ENCODE measurements at places on chromosomes 3 and 15. TPM values are rescaled to one million over a fixed set of nuclear protein-coding genes. Genes with fewer than 3 reads are reported as not detected.
A peak's percentile ranks its signal among the peaks of the same experiment; 100 is the strongest.

Gene AHSG
- not detected for total RNA-seq

Gene LNP1
- total RNA-seq, result 0.80 TPM

Gene TIMP4
- total RNA-seq, result 0.40 TPM

Gene PRTG
- total RNA-seq, result 12.4 TPM

DNA sequence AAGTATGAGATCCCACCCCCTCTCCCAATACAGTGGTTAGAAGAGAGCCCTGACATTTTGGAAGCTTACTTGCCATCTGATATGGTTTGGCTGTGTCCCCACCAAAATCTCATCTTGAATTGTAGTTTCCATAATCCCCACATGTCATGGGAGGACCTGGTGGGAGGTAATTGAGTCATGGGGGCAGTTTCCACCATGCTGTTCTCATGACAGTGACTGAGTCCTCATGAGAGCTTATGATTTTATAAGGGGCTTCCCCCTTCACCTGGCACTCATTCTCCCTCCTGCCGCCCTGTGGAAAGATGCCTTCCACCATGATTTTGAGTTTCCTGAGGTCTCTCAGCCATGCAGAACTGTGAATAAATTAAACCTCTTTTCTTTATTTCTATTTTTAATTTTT lies 28.8 kb upstream of the HES1 start:
- no peak for DNase-seq
- peaks cover 5% of the 10 kb centered on the region for H3K27me3 ChIP-seq
- H3K4me1 ChIP-seq, result no peaks in the 10 kb centered on the region

GRCh38 chr3:45942051-45942825 lies 1.0 kb upstream of the CXCR6 start:
- H3K27me3 ChIP-seq, result no peaks in the 10 kb centered on the region
- no peak overlapping the region for H3K27ac ChIP-seq
- peak; percentile 24 for DNase-seq
- no peaks in the 10 kb centered on the region for H3K4me1 ChIP-seq
- peaks cover 4% of the 10 kb centered on the region for H3K36me3 ChIP-seq

DNA sequence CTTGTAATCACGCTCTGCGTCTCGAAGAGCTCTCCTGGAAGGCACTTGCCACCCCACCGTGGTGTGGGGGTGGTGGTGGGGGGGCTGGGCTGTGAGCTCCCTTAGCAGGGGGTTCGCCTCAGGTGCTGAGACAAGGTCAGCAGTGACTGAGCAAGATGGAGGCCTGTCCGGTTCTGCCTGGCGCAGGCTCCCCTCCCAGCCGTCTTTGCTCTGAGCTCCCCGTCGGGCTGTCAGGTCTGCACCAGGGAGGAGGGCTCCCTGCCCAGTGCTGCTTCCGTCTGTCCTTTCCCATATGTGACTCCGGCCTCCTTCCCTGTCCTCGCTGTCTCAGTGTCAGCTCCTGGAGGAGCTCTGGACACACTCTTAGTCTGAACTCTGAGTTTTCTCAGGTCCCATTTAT lies 80.0 kb downstream of the PLXNA1 start:
- DNase-seq, result no peak
- H3K4me3 ChIP-seq, result no peak overlapping the region
- no peaks in the 10 kb centered on the region for H3K36me3 ChIP-seq
- H3K27me3 ChIP-seq, result peaks cover 3% of the 10 kb centered on the region

GRCh38 chr15:75002398-75002797 lies 7.0 kb downstream of the SCAMP5 start:
- H3K27me3 ChIP-seq, result peaks cover 2% of the 10 kb centered on the region
- no peak for DNase-seq
- no peak overlapping the region for H3K27ac ChIP-seq
- H3K4me1 ChIP-seq, result peaks cover under 1% of the 10 kb centered on the region
- H3K36me3 ChIP-seq, result no peaks in the 10 kb centered on the region
- no peak overlapping the region for H3K4me3 ChIP-seq

DNA sequence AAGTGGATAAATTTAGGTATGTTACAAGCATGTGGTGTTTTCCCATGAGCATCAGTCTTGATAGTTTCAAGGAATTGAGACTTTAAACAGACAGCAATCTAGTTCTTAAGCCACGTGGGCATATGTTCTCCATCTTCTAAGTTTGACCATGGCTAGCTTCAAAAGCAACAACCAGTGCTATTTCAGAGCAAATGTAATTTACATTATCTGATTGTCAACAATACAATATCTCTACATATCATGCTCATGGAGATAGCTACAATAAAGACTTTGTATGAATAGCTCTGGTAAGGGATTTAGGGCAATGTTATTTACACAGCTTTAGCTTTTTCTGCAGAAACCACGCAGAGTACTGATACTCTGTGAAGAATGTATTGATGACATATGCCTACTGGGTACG lies 38.8 kb upstream of the PDZRN3 start:
- no peak overlapping the region for H3K27ac ChIP-seq
- DNase-seq, result no peak
- no peaks in the 10 kb centered on the region for H3K27me3 ChIP-seq
- no peaks in the 10 kb centered on the region for H3K4me1 ChIP-seq
- H3K36me3 ChIP-seq, result no peaks in the 10 kb centered on the region

DNA sequence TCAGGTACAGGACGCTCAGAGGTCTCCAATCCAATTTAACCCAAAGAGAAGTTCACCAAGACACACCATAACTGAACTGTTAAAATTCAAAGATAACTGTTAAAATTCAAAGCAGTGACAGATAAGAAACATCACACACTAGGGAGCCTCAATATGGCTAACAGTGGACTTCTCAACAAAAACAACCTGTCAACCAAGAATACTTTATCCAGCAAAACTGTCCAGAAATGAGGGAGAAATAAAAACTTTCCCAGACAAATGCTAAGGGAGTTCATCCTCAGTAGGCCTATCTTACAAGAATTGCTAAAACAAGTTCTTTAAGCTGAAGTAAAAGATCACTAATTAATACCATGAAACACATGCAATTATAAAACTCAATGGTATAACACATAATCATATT lies 36.3 kb upstream of the MYLK start:
- H3K4me1 ChIP-seq, result no peaks in the 10 kb centered on the region
- H3K4me3 ChIP-seq, result no peak overlapping the region
- H3K27ac ChIP-seq, result no peak overlapping the region
- DNase-seq, result no peak
- no peaks in the 10 kb centered on the region for H3K27me3 ChIP-seq
- peaks cover 3% of the 10 kb centered on the region for H3K36me3 ChIP-seq

GRCh38 chr15:40982855-40983254 lies 29.6 kb downstream of the CHAC1 start:
- peak; percentile 93 for DNase-seq
- no peaks in the 10 kb centered on the region for H3K27me3 ChIP-seq
- H3K36me3 ChIP-seq, result peaks cover 21% of the 10 kb centered on the region
- peak overlapping the region; percentile 94 for H3K27ac ChIP-seq
- no peak overlapping the region for H3K4me3 ChIP-seq
- peaks cover 40% of the 10 kb centered on the region for H3K4me1 ChIP-seq

GRCh38 chr3:45628746-45629145 lies 34.2 kb downstream of the LIMD1 start:
- no peaks in the 10 kb centered on the region for H3K36me3 ChIP-seq
- no peak overlapping the region for H3K4me3 ChIP-seq
- no peak overlapping the region for H3K27ac ChIP-seq
- no peak for DNase-seq

DNA sequence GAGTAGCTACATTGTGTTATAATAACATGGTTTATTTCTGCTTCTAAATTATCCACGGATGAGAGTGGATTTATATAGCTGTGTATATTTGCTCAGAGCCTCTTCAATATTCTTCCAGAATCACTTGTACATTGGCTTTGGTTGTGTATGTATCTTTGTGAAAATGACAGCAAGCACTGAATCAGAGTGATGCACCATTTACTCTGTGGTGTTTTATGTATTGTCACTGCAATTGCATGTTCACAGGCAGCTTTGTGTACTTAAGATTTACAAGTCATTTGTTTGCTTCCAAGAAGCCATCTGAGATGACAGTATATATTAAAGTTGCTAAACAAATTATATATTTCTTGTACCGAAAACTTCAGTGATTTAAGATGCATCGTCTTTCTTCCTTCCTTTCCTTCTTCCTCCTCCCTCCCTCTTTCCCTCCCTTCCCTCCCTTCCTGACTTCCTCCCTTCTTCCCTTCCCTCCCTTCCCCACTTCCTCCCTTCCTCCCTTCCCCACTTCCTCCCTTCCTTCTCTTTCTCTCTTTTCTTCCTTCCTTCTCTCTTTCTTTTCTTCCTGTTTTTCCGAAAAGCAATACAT lies 362.3 kb upstream of the GOLIM4 start:
- H3K36me3 ChIP-seq, result no peaks in the 10 kb centered on the region
- no peak overlapping the region for H3K27ac ChIP-seq

DNA sequence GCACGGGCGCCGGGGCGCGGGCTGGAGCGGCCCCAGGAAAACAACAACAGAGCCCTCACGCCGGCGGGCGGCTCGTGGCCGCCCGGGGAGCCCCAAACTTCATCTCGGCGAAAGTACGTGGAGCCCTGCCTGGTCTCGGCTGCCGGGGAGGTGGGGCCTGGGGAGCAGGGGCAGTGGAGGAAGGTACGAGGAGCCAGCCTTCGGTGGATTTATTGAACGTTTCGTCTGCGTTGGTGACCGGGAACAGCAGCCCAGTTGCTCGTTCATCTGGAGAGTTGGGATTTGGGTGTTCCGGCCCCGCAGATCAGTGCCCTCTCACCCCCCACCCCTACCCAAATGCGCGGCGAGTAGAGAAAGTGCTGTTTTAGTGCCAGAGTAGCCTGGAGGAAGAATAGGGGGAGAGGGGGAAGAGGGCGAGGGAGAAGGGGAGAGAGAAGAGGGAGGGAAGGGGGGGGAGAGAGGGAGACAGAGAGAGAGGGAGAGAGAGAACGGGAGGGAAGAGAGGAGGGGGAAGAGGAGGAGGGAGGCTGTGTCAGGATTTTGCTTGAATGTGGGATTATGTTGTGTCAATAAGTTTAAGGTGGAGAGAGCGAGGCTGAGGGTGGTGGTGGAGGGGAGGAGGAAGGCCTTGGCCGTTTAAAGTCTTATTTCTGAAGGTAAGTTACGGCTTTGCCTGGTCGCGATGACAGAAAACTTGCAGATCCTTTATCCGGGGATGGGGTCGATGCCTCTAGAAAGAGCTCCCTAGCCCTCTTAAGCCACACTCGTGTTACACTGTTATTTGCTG lies 970 bp downstream of the BBX start:
- H3K4me1 ChIP-seq, result peaks cover 8% of the 10 kb centered on the region
- peak overlapping the region; percentile 86 for H3K4me3 ChIP-seq
- no peaks in the 10 kb centered on the region for H3K27me3 ChIP-seq
- no peaks in the 10 kb centered on the region for H3K36me3 ChIP-seq
- peak overlapping the region; percentile 18 for H3K27ac ChIP-seq

- no peak for DNase-seq
- H3K27ac ChIP-seq, result no peak overlapping the region
- H3K27me3 ChIP-seq, result no peaks in the 10 kb centered on the region
- no peaks in the 10 kb centered on the region for H3K36me3 ChIP-seq
Measured at GRCh38 chr15:73965094-73965757, 26.9 kb downstream of the STOML1 start.

- H3K27me3 ChIP-seq, result no peaks in the 10 kb centered on the region
- no peak overlapping the region for H3K27ac ChIP-seq
- H3K4me1 ChIP-seq, result peaks cover 25% of the 10 kb centered on the region
- no peak overlapping the region for H3K4me3 ChIP-seq
- no peaks in the 10 kb centered on the region for H3K36me3 ChIP-seq
Measured at GRCh38 chr3:136952292-136952691, 5.5 kb upstream of the IL20RB start.

GRCh38 chr15:86159468-86159867 lies 79.8 kb downstream of the AGBL1 start:
- no peak overlapping the region for H3K4me3 ChIP-seq
- H3K27me3 ChIP-seq, result no peaks in the 10 kb centered on the region
- no peaks in the 10 kb centered on the region for H3K4me1 ChIP-seq
- H3K27ac ChIP-seq, result no peak overlapping the region
- H3K36me3 ChIP-seq, result no peaks in the 10 kb centered on the region

DNA sequence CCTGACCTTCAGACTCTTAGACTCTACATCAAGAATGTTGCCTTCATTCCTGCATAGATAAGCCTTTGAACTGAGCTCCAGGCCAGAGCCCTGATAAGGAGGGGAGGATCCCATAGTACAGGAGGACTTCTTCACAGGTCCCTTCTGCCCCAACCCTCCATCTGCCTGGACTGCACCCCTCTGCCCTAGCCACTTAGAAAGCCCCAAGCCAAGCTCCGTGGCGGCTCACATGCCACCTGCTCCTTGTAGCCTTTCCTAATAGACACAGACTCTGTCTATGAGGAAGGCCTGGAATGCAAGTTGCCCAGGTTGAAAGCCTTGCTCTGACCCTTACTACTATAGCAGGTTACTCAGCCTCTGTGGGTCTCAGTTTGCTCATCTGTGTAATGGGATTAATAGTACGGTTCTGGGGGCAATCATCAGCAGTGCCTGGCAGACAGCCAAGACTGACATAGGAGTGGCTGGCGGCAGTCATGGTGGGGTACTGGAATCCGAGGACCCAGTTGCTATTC lies 11.6 kb downstream of the PCSK6 start:
- no peak for DNase-seq
- no peak overlapping the region for H3K27ac ChIP-seq
- H3K27me3 ChIP-seq, result no peaks in the 10 kb centered on the region
- H3K4me1 ChIP-seq, result no peaks in the 10 kb centered on the region

DNA sequence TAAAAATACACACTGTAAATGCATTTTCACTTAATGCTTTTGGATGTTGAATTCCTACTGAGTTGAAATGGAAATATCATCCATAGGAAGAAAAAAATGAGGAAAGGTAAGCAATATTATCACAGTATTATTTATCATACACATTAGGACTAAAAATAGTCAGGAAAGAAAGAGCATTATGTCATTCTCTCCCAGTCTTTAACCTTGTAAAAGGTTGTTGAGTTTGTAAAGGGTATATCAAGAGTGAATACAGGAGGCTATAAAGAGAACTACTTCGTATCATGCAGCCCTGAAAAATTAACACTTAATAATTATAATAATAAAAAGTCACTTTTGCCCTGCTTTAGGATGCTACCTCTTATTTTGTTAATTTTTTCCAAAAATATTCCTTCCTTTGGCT lies 395.8 kb downstream of the FOXP1 start:
- H3K4me1 ChIP-seq, result peaks cover 5% of the 10 kb centered on the region
- H3K36me3 ChIP-seq, result no peaks in the 10 kb centered on the region
- H3K27me3 ChIP-seq, result no peaks in the 10 kb centered on the region

DNA sequence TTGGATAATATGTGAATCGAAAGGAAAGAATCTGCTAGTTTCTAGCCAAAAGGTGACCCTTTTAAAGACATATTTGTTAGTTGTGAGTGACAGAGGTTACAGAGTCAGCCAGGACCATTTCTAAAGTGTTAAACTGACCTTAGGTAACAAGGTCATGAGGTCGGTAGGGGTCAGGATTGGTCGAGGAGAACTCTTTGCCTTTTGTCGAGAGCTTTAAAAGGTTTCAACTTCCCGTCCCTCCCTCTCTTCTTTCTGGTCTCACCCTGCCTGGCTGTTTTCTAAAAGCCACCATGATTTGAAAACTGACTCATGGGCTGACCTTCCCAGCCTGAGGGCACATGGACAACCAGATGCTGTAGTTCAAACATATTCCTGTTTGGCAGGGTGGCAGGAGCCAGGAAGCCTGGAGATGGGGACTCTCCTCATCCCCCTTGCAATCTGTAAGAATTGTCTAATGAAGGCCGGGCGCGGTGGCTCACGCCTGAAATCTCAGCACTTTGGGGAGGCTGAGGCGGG lies 25.8 kb upstream of the PRTG start:
- H3K27ac ChIP-seq, result no peak overlapping the region
- H3K27me3 ChIP-seq, result no peaks in the 10 kb centered on the region
- no peaks in the 10 kb centered on the region for H3K36me3 ChIP-seq
- no peaks in the 10 kb centered on the region for H3K4me1 ChIP-seq
- no peak overlapping the region for H3K4me3 ChIP-seq
- DNase-seq, result no peak

- H3K27ac ChIP-seq, result no peak overlapping the region
- DNase-seq, result no peak
- H3K27me3 ChIP-seq, result no peaks in the 10 kb centered on the region
- H3K4me3 ChIP-seq, result no peak overlapping the region
- no peaks in the 10 kb centered on the region for H3K36me3 ChIP-seq
Measured at GRCh38 chr15:85786781-85787114, 8.0 kb downstream of the KLHL25 start.
